ENCODE measurements at places on chromosomes 5 and 9.

- no peak for DNase-seq
Measured at GRCh38 chr5:54639621-54640020, 122.1 kb downstream of the SNX18 start.

DNA sequence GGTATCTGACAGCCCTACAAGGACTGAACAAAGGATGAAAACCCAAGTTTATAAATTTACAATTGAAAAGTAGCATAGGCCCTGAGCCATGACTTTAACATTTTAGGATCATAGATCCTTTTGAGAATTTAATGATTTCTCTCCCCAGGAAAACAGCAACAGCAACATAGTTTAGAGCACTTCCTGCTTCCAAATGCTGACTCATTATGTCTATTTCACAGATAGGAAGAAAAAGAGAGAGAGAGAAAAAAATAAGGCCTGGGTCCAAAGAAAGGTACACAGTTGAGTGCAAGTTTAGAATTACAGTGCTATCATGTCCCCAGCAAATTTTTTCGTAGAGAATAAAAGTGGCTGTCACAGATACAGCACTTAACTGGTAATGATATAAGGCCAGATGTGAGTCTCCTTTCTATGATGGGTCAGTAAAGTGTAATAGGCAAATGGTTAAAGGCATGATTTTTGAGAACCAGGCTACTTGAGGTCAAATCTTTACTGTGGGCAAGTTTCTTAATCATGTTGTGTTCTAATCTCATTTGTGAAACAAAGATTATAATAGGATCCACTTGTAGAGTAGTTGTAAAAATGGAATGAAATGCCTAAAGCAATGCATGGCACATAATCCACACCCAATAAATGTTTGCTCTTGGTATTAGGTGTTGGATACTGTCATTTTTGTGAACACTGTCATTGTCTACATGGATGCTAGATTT is 12.3 kb upstream of the PPP2R2B start:
- DNase-seq: no peak

DNA sequence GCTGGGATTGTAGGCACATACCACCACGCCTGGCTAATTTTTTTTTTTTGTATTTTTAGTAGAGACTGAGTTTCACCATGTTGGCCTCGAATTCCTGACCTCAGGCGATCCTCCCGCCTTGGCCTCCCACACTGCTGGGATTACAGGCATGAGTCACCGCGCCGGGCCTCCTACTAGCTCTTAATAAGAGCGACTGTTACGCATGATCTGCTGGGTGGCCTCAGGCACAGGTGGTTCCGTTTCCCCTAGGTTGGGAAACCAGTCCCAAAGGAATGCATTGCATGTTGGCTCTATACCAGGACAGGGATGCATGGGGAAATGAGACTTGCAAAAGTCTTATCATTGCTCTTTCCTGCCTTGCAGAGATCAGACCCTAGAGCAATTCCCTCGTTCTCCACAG is 184.7 kb upstream of the PPP1R26 start:
- no peak for DNase-seq

DNA sequence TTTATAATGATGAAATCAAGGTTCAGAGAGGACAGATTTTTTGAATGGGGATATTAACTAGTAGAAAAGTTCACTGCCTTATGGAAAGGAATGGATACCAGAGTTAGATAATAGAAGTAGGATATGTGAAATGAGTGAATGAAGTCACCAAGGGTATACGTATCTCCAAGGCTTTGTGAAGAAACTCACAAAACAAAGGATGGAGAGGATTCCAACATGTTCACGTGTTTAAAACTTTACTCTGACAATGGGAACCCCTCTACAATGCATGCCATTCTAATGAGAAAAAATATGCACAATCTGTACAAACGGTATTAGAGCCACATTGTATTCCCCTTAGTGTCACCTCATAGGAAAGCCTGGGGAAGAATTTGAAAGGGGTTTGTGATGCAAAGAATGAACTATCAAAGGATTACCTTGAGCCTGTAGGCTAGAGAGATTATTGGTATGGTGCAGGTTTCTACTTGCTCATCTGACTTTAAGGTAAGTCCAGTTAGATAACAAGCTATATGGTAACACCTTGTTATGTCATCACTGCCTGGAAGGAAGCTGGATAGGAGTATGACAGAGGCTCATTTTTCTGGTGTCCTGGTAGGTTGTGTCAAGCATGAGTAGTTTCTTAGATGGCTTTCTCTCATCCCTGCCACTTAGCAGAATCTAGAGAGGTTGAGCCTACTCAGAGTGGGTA is 250.3 kb upstream of the SEMA6A start:
- no peak for DNase-seq

DNA sequence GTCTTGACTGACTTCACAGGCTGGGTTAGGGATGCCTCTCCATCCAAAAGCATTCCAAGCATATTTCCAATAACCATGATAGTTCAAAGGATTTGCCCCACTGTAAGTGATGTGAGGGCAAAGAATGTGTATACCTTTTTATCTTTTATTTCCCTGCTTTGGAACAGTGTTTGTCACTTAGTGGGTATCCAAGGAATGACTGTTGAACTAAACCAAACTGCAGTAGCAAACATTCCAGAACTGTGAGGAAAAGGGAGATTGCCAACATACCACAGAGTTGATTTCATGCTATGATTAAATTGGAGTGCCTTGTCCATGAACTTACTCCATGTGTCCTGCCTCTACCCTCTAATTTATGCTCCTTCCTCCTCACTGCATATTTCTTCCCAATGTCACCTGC is 400.0 kb downstream of the KIAA0825 start:
- DNase-seq: no peak
